ENCODE measurements at places on chromosomes 7 and 10.

DNA sequence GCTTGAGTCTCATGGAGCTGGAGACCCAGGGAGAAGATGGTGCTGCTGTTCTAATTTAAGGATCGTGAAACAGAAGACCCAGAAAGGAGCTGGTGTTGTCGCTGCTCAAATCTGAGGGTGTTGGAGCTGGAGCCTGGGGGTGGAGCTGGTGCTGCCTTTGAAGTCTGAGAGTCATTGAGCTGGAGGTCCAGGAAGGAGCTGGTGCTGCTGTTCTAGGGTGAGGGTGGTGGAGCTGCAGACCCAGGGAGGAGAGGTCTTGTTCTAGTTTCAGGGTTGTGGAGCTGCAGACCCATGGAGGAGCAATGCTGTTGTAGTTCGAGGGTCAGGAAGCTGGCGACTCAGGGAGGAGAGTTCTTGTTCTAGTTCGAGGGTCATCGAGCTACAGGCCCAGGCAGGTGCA is 84.1 kb upstream of the ZNF479 start:
- no peak for DNase-seq

DNA sequence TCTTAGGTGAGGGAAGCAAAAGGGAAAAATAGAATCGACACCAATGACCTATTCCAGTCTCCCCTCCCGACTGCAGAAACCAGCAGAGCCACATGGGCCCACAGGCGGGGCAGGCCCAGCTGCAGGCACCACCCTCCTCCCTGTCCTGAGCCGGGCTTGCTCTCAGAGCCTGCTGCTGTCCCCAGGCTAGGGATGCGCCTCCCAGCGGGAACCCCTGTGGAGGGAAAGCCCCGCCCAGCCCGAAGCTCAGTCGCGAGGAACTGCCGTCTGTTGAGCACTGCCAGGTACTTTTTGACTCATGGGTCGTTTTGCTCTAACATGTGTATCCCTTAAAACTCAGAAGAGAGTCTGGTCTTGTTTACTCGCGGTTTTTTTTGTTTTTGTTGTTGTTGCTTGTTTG is 124.5 kb upstream of the RET start:
- DNase-seq = no peak

DNA sequence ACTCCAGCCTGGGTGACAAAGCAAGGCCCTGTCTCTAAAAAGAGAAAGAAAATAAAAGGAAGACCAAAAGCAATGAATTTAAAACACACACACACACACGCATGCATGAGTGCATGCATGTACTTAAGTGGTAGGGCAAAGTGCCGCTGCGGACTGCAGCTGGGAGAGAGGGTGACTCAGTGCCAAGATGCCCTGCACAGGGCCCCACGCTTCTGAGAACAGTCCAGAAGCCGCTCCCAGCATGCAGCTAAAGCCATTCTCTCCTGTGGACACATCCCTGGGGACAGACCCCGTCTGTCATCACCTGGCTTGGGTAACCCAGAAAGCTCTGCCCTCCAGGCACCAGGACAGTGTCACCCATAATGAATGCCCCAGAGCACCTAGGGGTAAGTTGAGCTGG is 61.0 kb upstream of the MYL10 start:
- DNase-seq = no peak

- DNase-seq = no peak
These were observed 9.0 kb upstream of the MAFK start for GRCh38 chr7:1521456-1521855.

- DNase-seq = no peak
These were observed 87.8 kb downstream of the CFAP58 start for GRCh38 chr10:104441329-104442000.

- DNase-seq = no peak
These were observed 244.8 kb downstream of the BICC1 start for GRCh38 chr10:58757352-58758065.

DNA sequence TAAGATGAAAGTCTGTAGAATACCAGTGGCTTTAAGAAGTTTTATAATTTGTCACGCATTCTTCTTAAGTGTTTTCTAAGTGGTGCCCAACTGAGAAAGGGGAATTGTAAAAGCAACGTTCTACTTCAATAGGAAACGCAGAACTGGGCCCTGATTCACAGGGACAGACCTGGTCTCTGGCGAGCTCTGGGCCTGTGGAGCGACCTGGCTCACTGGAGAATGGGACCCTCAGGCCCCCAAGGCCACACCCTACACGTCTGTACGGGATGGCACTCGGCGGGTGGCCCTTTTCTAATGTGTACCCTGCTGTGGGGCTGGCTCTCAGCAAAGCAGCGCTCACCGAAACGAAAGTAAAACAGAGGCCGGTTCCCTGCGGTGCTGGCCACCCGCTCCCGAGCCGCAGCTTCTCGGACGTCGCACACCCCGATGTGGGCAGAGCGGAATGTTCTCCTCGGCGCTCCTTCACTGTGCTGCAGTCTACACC is 205.0 kb downstream of the DIP2C start:
- peak; percentile 21 for DNase-seq

- no peak for DNase-seq
These were observed 71.7 kb downstream of the GNAT3 start for GRCh38 chr7:80439894-80440821.

GRCh38 chr7:21869785-21870402 is 75.8 kb downstream of the CDCA7L start:
- DNase-seq = no peak

GRCh38 chr7:1033546-1034145 is 10.7 kb upstream of the GPR146 start:
- DNase-seq = no peak

DNA sequence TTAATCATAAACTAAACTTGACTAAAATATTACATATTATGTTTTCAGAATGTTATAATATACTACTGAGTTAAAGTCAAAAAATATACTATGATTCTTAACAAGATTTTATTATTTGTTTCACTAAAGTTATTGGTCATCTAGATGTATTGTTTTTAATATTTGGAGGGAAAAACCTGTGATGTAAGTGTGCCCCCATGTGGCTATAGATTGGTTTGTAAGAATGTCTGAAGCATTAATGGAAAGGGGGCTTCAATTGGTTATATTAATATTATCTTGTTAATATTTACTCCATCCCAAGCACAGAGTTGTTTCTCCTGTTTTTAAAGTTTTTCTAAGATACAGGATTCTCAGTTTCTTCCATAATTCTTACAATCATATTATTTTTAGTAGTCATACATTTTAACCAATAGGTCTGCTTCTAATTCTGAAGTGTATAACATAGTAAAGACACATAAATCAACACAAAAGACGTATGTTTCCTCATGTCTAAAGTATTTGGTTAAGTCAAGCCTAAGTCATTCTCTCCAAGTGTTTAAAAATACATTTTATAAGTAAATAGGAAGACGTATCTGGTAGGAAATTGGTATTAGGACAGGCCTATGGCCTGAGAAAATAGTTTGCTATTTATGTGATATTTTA is 58.0 kb downstream of the GNAT3 start:
- DNase-seq = no peak

- no peak for DNase-seq
These were observed 306.5 kb downstream of the GATA3 start for GRCh38 chr10:8360814-8361509.

GRCh38 chr10:79433324-79434222 is 11.9 kb downstream of the ZCCHC24 start:
- DNase-seq = no peak

DNA sequence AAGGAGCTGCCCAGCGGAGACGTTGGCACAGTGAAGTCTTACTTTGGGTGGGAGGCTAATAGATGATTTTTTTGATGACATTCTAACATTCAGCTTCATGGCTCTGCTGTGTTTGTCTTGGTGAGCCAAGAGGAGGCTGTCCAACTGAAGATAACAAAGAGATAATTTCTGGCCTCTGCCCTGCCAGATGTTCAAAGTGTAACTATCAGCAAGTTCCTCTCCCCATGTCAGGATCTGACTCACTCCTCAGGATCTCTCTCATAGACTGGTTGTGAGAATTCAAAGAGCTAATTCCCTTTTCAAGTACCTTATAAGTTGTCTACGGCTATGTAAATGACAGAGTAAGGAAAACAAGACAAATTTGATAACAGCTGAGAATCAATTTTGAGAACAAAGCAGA is 1340.9 kb downstream of the XPNPEP1 start:
- no peak for DNase-seq

DNA sequence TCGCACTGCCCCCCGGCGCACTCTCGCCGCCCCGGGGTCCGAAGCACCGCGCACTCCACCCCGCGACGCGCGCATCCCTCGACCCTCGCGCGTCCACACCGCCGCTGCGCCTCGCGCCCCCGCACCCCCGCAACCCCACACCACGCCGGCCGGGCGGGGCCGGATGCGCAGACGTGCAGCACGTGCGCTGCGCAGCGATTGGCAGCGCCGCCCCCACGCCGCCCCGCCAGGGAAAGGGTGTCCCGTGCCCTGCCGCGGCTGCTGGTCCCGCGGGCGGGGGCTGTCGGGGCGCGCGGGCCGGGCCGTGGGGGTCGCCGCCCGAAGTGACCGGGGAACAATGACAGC is 53.7 kb upstream of the KDM7A start:
- peak; percentile 82 for DNase-seq

- no peak for DNase-seq
These were observed 214.2 kb upstream of the KAT6B start for GRCh38 chr10:74612195-74612594.

- no peak for DNase-seq
These were observed 27.2 kb downstream of the ST8SIA6 start for GRCh38 chr10:17427201-17427600.

DNA sequence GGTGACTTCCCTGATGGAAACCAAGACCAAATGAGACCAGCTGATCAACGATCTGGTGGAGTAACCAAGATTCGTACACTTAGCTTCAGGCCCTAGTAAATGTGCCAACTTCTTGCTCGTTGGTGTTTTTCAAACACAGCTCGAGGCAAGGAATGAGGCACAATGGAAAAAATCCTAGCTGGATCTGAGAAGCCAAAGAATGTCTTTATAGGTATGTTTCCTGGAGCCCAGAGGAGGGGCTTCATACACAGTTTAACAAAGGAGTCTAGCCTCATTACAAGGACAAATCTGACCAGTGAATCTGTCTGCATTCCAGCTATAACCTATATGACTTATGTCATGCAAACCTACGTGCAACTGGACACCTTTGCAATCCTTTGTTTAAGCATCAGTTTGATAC is 3.7 kb downstream of the COL17A1 start:
- DNase-seq = no peak

DNA sequence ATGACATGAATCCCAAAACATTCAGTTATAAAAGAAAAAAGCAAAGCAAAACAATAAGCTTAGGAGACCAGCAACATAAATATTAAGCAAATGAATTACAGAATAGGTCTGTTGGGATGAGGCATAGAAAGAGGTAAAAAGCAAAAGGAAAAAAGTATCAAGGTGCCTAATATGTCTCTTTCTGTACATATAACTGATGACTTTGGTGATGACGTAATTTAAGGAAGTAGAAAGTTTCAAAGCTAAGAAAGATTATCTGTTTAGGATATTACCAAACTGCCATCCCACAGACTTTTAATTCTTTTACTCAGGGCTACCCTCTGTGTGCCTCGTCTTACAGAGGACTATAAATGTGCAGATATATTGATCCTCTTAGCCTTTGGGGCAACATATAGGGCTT is 1066.5 kb downstream of the SORCS3 start:
- no peak for DNase-seq

- no peak for DNase-seq
These were observed 39.1 kb downstream of the NRCAM start for GRCh38 chr7:108417144-108417543.

DNA sequence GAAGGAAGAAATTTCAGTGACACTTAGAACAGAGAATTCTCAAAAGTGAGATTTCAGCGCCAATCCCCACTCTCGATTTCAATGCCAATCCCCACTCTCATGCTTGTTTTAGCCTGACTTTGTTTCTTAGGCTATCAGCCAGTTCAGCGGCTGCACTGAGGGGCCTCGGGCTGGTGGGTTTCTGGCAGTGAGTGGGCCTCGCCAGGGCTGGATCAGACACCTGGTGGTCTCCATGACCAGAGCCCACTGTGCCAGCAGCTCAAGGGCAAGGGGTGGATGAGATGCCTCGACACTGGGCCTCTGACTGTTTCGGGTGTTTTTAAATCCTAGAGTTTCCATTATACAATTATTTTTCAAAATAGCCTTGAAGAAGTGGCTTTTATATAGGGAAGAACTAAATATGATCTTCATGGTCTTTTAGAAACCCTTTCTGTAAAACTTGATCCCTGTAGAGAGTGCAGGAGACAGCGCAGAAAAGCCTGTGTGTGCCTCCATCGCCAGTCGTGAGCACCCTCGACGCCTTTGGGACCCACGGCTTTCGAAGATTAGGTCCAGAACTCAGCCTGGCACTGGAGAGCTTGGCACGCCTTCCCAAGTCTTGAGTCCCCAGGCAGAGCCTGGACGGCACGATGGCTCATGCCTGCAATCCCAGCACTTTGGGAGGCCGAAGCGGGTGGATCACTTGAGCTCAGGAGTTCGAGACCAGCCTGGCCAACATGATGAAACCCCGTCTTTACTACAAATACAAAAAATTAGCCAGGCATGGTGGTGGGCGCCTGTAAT is 76.2 kb downstream of the INPP5A start:
- no peak for DNase-seq

GRCh38 chr7:41774966-41775365 is 72.1 kb upstream of the INHBA start:
- no peak for DNase-seq

DNA sequence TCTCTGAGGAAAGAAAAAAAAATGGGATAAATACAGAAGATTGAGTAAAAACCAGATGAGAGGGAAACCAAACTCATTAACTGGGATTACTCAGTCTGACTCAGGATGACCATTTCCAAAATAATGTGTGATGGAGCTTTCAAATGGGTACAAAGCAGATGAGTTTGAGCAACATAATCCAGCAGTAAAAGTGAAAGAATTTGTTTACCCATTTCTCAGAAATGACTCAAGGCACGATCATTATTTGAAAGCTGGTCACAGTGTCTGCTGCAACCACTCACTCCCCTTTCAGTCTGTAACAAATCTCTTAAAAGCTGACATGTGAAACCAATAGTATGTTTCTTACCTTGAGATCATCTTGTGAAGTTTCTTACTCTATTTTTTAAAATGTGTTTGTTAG is 104.7 kb upstream of the KLF14 start:
- DNase-seq = no peak

DNA sequence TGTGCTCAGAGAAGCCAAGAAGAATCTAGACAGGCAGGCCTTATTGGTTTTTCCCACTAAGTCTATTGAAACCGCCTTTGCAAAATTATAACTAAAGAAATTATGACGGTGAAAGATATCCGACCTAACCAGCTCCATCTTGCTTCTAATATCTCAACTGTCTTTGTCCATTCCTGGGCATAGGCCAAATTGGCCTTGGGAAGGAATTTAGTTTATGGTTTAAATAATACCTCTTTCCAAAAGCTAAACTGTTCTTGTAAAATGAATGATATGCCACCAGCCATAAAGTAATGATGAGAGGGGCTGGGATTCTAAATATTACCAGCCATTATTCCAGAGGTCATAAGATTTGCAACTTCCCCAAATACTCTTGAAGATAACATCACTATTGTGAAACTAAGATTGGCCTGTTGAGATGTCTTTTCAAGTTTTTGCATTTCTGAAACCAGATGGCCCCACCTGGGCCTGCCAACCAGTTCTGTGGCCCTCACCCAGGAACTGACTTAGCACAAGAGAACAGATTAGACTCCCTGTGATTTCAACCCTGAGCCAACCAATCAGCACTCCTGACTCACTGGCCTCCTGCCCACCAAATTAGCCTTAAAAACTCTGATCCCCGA is 41.2 kb upstream of the SLC35G1 start:
- no peak for DNase-seq

- no peak for DNase-seq
These were observed 4.0 kb upstream of the AQP1 start for GRCh38 chr7:30907527-30908267.
